Upper lobe of right lung (tissue), 1 donor: ENCODE measurements at places on chromosomes 1 and 21. TPM values are rescaled to one million over a fixed set of nuclear protein-coding genes. Genes with fewer than 3 reads are reported as not detected.

PYHIN1 gene
- 2.6 TPM for total RNA-seq

OTUD7B gene
- 35.3 TPM for total RNA-seq

CHODL gene
- 0.26 TPM for total RNA-seq

KCNK1 gene
- 7.3 TPM for total RNA-seq

CFHR2 gene
- total RNA-seq: not detected

KRTAP12-2 gene
- total RNA-seq: not detected

CDC42BPA gene
- 41.8 TPM for total RNA-seq

GRHL3 gene
- total RNA-seq: 0.55 TPM

CSMD2 gene
- 0.67 TPM for total RNA-seq

LRP8 gene
- total RNA-seq: 11.6 TPM

S100A1 gene
- total RNA-seq: not detected

TFF2 gene
- not detected for total RNA-seq

TESK2 gene
- 8.4 TPM for total RNA-seq

ANGPTL1 gene
- 9.3 TPM for total RNA-seq

C1orf115 gene
- 35.3 TPM for total RNA-seq

KANK4 gene
- 6.4 TPM for total RNA-seq

CD1B gene
- 0.61 TPM for total RNA-seq

LCA5L gene
- total RNA-seq: 1.8 TPM

RORC gene
- 16.4 TPM for total RNA-seq

C2CD2 gene
- total RNA-seq: 26.4 TPM

HSD3B2 gene
- not detected for total RNA-seq
